ENCODE measurements at places on chromosomes 6 and 20.

GRCh38 chr6:18491308-18492045 lies 104.3 kb downstream of the RNF144B start:
- DNase-seq: no peak

DNA sequence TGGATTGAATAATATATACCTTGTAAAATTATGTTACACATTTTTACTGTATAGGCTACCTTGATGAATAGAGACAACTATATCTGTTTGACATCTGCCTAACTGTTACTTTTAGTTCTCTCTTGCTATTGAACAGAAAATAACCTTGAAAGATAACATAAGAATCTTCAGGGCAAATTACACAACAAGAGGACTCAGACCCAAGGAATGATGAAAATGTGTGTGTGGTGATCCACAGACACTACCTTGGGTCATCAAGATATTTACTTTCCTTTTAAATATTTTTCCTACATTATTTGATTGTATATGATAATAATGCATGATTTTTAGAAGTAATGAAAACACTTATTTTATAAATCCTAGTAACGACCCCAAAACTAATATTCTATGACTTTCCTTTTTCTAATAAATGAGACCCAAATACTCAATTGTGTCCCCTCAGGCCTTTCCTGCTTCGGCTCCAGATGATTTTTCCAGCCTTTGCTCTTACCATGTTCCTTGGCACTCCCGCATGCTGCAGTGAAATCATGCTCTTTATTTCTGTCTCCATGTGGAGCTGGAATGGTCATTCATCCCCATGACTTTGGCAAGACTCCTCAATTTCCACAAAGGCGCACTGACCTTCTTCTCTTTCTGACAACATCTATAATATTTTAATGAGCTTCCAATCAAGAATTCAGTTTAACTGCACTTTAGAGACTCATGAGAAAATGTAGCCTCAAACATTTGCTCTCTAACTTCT lies 187.6 kb downstream of the EPM2A start:
- no peak for DNase-seq

DNA sequence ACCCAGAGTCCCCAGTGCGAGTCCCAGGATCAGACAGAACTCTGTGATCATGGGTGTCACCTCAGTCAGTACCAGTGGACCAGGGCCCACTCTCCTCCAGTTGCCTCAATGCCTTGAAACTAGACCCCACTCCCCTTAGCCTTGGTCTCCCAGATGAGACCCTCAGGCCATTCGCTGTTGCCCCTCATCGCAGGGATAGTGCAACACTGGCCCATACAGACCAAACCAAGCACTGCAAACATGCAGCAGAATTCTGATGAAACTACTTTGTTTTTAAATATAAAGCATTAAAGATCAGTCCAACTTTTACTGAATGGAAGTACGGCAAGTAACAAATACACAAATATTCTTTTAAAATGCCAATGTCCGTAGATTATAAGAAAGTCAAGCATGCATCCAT lies 101.2 kb upstream of the NT5E start:
- DNase-seq: no peak

- DNase-seq: no peak
Observed at GRCh38 chr6:136526937-136527336, 23.3 kb downstream of the MAP7 start.

GRCh38 chr6:143248359-143248758 lies 187.7 kb downstream of the AIG1 start:
- no peak for DNase-seq

- no peak for DNase-seq
Observed at GRCh38 chr20:32993496-32994050, 10.7 kb downstream of the SUN5 start.

DNA sequence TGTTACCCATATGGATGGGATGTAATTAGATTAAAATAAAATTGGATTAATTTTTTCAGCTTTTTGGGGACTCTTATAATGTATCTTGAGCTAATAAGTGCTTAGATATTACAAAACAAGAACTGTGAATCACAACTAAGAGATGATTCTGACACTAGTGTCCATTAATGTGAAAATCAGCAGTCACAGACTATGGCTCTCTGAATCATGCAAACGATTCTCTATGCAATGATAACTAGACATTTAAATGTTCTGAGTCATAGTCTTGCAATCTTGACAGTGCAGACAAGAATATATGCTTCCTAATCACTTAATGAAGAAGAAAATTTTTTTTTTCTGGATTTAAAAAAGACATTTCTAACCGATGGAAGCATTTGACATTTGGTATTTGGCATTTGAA lies 82.2 kb upstream of the OPRM1 start:
- DNase-seq: no peak

GRCh38 chr6:41531591-41532582 lies 14.3 kb upstream of the FOXP4 start:
- DNase-seq: no peak

- DNase-seq: no peak
Observed at GRCh38 chr20:35252037-35252461, 25.6 kb downstream of the MMP24 start.
